ENCODE measurements at places on chromosomes 5 and 9.

DNA sequence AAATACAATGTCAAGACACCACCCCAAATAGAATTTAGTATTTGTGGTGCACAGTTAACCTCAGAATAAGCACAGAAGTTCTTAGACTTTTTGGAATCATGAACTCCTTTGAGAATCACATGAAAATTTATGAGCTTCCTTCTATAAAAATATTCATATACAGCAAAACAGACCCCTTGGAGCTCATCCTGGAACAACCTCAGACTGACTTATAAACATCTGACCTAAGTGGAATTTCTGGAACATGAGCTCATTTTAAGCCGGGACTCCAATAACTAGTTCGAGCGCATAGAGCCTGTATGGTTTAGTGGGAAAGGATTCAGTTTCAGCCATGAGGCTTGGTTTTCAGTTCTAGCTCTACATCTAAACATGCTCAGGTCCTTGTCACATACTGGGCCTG is 192.3 kb downstream of the DEPDC1B start:
- no peak for DNase-seq

- no peak for DNase-seq
Measured at GRCh38 chr9:875119-875962, 33.8 kb downstream of the DMRT1 start.

GRCh38 chr5:102740515-102740914 is 14.6 kb upstream of the PAM start:
- DNase-seq = no peak

DNA sequence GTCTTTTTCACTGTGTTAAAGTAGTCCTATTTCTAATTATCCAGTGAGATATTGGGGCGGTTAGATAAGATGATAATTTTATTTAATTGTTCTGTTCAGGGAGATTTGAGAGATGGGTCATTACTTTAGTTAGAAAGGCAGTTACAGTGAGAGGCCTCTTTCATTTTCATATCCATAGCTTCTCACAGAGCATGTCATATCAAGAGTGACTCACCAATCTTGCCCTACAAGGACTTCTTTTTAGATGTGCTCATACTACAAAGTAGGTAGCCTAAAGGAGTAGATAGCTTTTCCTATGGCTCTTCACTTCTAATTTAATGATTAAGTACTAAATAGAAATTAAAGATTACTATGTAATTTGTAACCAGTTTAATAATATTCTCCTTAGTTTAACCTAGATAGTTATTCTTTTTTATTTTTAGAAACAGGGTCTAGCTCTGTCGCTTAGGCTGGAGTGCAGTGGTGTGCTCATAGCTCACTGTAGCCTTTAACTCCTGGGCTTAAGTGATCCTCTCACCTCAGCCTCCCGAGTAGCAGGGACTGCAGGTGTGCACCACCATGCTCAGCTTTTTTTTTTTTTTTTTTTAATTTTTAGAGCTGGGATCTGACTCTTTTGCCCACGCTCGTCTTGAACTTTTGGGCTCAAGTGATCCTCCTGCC is 71.0 kb downstream of the FER start:
- DNase-seq = no peak

- no peak for DNase-seq
Measured at GRCh38 chr5:133897431-133897830, 71.0 kb downstream of the C5orf15 start.

- DNase-seq = no peak
Measured at GRCh38 chr5:145347026-145347616, 488.0 kb downstream of the PRELID2 start.

DNA sequence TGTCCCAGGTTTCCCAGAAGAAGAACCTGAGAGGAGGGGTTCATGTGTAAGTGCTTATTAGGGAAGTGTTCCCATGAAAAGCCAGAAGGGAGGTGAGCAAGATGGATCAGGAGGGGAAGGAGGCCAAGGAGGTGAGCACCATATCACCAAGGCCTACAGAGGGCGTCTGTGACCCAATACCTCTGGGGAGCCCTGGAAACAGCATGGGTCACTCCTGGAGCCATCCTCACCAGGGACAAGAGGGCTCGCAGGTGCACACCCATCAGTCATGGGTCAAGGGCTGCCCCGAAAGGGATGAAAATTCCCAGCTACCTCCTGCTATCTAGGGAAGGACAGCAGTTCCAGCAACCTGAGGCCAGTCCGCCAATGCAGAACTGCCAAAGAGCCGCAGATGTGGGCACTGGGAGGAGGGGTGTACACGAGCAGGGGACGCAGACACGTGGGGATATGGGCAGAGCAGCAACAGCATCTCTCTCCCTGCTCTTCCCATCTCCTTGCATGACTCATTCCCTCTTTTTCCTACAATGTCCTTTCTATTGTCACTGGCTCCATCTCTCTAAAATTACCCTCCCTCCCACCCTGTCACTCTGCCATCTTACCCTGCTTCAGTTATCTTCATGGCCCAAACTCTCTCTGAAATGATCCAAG is 167.6 kb upstream of the FSTL4 start:
- DNase-seq = no peak

GRCh38 chr5:136145030-136145429 is 12.4 kb downstream of the SMAD5 start:
- no peak for DNase-seq

- DNase-seq = no peak
Measured at GRCh38 chr9:124054582-124055227, 43.1 kb downstream of the LHX2 start.

- DNase-seq = no peak
Measured at GRCh38 chr9:123865226-123866000, 64.5 kb downstream of the DENND1A start.

DNA sequence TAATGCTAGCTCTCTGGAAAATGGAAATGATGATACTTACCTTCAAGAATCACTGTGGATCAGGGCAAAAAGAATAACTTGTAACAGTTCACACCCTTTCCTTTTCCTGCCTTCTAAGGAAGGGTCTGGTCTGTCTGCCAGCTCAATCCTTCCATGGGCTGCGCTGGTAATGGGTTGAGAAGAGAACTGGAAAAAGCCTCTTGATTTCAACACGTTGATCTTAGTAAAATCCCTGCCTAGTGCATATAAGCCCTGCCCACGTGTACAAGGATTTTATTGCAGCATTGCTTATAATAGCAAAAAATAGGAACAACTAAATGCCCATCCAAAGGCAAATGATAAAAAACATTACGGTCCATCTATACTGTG is 20.5 kb downstream of the C1QTNF2 start:
- no peak for DNase-seq

DNA sequence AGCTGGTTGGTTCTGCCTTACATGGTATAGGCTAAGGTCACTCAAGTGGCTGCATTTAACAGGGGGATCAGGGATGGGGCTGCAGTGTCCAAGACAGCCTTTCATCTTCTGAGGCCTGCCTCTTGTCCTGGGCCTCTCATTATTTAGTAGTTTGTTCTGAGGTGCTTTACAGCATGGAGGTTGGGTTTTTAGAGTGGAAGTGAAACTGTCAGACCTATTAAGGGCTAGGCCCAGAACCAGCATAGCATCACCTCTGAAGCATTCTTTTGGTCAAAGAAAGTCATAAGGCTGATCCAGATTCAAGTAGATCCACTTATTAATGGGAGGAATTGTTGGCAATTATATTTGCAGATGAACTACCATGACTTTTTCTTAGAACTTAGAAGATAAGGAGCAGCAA is 146.0 kb upstream of the NMUR2 start:
- no peak for DNase-seq

- no peak for DNase-seq
Measured at GRCh38 chr5:92378966-92379611, 996.0 kb upstream of the ARRDC3 start.

- DNase-seq = no peak
Measured at GRCh38 chr5:115179030-115179393, 9.3 kb upstream of the TRIM36 start.

GRCh38 chr9:132020272-132020671 is 59.4 kb downstream of the MED27 start:
- DNase-seq = no peak

DNA sequence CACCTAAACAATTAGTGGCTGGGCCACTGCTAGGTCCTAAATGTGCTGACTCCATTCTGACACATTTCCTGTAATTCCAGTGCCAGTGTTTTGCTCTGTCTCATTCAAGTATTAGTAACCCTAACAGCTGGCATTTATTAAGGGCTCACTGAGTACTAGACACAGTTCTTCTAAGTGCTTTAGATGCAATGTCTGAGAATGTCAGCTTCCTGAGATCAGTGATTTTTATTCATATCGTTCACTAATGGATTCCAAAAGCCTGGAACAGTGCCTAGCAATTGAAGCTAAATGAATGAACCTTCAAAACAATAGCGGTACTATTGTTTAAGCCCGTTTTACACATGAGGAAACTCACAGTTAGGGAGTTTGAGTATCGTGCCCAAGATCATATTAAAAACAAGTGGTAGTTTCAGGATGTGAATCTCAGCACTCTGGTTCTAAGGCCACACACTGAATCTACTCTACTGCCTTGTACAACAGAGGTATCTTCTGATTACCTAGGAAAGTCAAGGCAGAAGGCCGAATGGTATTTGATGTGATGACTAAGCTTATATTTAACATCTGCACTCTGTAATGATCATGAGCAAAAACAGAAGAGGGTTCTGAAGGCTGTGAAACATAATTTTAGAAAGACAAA is 304.0 kb downstream of the PJA2 start:
- no peak for DNase-seq

DNA sequence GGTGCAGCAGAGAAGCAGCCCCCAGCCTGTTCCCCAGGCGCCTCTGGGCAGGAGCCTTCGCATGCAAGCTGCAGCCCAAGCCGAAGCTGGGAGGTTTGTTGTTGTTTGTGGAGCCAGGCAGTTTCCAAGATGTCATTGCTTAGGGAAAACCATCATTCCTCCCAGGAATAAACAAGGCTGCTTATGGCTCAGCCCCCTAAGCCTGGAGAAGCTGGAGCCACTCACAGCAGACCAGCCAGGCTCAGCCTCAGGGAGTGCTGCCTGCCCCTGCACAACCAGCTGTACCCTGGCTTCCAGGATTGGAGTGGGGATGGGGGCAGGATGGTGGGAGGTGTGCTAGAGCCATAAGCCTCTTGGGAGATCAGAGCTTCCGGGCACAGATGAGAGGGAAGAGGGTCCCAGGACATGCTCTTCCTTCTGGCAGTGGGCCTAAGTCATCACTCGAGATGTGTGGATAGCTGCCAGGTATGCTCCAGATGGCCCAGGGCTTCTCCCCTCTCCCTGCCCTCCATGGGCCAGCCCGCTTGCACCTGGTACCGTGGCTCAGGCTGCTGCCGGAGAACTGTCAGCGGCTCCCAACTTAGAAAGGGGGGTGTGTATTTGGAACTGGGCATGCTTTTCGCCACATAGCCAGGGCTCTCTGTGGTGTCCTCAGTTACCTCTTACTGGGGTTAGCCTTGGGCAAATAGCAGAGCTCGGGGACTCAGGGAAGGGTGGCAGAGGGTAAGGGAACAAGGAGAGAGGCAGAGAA is 105.2 kb downstream of the RGS3 start:
- no peak for DNase-seq

- no peak for DNase-seq
Measured at GRCh38 chr5:135596788-135597187, 18.0 kb upstream of the CXCL14 start.

GRCh38 chr5:154364771-154365170 is 81.0 kb upstream of the SAP30L start:
- DNase-seq = no peak

GRCh38 chr9:96663506-96664120 is 8.5 kb upstream of the PRXL2C start:
- no peak for DNase-seq

- DNase-seq = no peak
Measured at GRCh38 chr5:179613460-179614071, 9.9 kb downstream of the HNRNPH1 start.

DNA sequence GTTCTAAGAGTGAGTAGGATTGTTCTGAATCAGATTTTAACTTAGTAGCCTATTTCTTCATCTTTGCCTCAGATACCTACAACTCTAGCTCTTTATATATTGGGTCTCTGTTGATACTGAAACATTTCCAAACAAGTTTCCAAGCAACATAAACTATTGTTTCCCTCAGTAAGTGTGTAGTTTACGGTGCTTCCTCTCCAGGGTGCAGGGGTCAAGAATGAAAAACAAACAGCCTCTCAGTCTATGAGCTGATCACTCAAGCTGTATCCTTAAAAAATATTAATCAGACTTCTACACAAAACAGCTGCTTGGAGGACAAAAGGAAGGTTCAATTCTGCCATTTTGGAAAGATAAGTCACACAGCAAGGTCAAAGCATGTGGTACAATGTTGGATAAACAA is 75.0 kb downstream of the ADAMTS12 start:
- no peak for DNase-seq

GRCh38 chr9:71734950-71735349 is 33.4 kb downstream of the CEMIP2 start:
- DNase-seq = no peak

- DNase-seq = no peak
Measured at GRCh38 chr9:131410044-131410491, 16.2 kb downstream of the PRRC2B start.

DNA sequence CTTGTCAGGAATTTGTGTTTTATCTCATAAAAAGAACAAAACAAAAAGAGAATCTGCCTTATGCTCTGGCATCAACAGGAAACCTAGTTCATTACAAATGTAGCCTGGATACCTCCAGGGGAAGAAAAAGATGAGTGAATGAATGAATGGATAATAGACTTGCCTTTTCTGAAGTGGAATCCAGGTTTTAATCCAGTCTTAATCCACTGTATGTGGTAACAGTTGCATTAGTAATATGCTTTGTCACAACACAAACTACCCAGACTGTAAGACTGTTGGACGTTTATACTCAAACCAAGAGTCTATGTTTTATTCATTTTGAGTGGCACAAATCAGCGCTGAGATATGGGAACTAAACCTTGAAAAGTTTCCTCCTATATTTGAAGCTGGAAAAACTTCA is 32.1 kb upstream of the MAP3K1 start:
- no peak for DNase-seq
